ENCODE measurements at places on chromosomes 4 and X.

DNA sequence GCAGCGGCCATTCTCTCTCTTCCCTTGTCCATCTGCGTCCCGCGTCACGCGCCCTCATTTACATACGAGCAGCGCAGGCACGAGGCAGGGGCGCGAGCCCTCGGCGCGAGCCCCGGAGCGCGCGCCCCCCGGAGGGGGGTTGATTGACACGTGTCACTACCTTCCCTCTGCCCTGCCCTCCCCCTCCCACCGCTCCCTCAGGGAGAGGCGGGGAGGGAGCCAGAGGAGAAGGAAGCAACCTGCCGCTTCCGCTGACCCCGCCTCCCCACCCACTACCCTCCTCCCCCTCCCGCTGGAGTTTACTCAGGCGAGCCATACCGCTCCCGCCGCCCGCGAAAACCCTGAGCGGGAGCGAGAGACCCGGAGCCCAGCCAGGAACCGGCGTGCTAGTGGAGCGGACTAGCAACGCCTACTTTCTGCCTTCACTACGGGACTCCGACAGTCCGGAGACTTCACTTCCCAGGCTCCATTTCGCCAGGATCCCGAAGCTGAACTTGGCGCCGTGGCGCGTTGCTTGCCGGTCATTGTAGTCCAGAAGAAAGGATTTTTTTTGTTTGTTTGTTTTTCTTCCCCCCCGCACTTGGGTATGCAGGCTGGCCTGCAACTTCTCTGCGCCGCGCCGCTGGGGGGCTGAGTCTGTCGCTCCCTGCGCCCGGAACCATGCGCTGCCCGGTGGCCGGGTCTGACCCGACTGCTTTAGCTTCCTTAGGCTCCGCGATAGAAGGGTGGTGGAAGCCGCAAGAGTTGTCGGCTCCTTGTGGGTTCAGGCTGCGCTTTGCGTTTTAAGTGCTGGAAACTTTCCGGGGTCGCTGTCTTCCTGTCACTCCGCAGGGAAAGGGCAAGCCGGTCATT lies at the start of gene LCORL:
TSS of gene LCORL (minus strand) at position 36 of the 852 bp plus-strand sequence. CDS start at position 32, 4 bp downstream.
- DNase-seq, result peak; percentile 96

- DNase-seq, result no peak
These were observed 7.6 kb upstream of the JADE3 start for GRCh38 chrX:46904626-46905025.

DNA sequence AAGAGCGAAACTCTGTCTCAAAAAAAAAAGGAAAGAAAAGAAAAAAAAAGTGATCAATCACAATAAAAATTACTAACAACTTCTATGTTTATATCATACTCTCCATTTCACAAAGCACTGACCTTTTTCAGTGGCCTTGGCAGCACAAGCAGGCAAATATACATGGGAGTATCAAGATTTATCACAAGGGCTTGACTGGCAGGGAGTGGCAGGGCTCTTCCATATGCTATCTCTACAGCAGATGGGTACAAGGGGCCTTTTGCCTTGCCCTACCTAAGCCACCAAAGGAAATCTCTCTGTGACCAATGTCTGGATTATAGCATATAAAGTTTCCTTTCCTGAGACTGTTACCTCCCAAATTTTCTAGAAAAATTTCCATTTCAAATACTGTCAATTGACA lies 24.4 kb downstream of the TSPAN5 start:
- no peak for DNase-seq

DNA sequence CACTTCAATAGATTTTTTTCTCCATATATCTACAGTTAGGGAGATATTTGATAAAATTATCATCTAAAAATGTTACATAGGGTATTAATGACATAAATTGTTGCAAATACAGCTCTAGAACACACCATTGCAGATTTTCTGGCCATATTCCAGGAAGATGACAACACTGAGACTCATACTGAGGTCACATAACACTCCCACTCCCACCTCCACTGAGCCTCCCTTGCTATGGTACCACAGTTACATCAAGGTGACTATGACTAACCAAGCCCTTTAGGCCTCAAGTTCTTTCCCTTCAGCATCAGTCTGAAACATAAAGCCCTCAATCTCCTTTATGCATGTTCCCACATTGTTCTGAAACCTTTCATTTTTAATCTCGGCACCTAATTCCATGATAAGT lies 932.0 kb upstream of the IGFBP7 start:
- DNase-seq, result no peak

DNA sequence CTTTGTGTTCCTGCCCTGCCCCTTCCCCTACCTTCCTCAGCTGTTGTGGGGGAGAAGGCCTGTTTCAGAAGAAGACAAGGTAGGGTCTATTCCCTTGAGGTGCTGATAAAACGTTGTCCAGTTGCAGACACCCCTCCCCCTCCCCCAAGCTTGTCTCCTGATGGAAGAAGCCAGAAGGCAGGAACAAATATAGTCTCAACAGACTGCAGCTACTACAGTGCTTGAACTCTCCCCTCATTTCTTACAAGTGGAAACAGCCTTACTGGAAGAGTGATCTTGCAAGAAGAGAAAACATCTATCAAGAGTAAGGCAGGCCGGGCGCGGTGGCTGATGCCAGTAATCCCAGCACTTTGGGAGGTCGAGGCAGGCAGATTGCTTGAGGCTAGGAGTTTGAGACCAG lies 11.0 kb upstream of the MAP7D3 start:
- DNase-seq, result no peak

- DNase-seq, result no peak
These were observed 95.2 kb upstream of the NAP1L5 start for GRCh38 chr4:88792821-88793220.

GRCh38 chr4:140426610-140427105 lies 790 bp downstream of the CLGN start:
- no peak for DNase-seq

GRCh38 chr4:101039367-101039766 lies 308.0 kb downstream of the PPP3CA start:
- DNase-seq, result no peak

DNA sequence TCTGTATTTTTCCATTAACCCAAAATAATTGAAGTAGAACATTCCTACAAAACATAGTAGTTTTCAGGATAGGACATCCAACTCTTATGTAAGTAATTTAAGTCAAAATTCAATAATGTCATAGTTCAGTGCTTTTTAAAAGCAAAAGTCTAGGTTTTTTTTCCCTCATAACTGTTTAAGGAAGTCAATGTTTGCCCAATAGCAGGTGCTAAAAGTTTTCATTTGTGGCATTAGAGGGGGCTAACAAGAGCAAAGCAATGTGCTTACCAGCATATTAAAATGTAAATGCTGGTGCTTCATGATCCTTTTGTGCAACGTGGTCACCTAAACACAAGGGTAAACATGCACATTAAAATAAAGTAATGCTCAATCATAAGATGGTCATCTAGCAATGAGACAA lies 155.2 kb upstream of the PPP1R2C start:
- no peak for DNase-seq
